ENCODE measurements at places on chromosomes 7 and 10.
A peak's percentile ranks its signal among the peaks of the same experiment; 100 is the strongest.

DNA sequence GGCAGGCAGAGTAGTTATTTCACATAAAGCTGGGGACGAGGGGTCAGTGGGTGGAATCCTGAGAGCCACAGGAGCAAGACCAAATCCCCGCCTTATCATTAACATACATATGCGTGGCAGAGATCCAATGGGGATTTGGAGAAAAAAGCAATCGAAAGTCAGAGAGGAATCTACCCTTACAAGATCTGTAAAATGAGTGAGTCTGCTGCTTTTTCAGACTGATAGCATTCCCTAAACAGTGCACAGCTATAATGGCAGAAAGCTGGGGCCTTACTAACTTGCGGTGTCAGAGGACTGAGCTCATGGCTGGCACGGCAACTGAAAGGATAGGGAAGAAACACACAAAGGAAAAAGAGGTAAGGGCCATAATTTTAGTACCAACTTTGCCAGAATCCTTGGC lies 25.0 kb downstream of the GPR22 start:
- DNase-seq: peak; percentile 33

- DNase-seq: no peak
These were observed 22.3 kb downstream of the MCM10 start for GRCh38 chr10:13183625-13184024.

- DNase-seq: no peak
These were observed 3.8 kb downstream of the KMT2E start for GRCh38 chr7:105017657-105018365.

GRCh38 chr7:24917510-24918239 lies 62.3 kb downstream of the OSBPL3 start:
- no peak for DNase-seq

GRCh38 chr10:87775766-87776165 lies 42.3 kb downstream of the ATAD1 start:
- no peak for DNase-seq

DNA sequence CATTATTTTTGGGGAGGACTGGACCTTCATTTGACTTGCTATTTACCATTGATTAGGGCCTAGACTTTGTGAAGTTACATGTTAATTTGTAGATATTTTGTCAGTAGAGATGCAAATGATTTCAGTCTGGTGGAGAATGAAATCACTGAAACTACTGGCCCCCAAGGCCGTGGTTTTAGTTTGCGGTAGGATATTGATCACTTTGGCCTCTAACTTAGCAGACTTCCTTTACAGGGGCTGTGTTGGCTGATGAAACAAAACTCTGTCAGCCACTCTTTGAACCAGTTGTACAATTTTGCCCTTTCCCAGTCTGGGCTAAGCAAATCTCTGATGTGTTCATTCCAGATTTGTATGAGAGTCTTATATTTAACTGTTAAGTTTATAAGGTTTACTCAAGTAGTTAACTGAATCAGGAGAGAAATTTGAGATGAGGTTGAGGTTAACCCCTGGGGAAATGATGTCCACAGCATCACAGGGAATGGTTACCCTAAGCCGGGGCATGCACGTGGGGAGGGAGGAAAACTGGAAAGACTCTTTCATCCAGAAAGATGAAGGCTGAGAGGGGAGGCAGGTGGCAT lies 105.7 kb upstream of the INSIG1 start:
- DNase-seq: no peak

- no peak for DNase-seq
These were observed 476.6 kb downstream of the GATA3 start for GRCh38 chr10:8531116-8531515.

GRCh38 chr10:106338486-106338885 lies 826.0 kb downstream of the SORCS1 start:
- no peak for DNase-seq

DNA sequence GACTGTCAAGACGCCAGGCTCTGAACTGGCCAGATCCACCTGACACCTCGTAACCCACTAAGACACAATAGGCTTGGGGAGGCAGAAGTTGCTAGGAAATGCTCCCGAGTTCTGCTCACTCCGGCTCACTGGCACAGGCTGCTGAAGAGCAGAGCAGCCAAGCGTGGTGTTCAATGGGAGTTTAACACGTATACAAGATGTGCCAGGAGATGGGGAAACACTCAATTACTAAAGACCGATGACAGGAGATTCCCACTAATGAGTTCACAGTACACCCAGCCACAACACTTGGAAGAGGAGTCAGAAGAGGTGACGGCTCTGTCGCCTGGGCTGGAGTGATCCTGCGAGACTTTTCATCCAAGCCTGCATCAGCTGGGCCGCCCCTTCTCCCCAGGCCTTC lies 303.4 kb downstream of the GFRA1 start:
- no peak for DNase-seq

- peak; percentile 44 for DNase-seq
These were observed 53.4 kb downstream of the TMEM209 start for GRCh38 chr7:130151591-130152492.

GRCh38 chr7:130369110-130369711 lies 11.1 kb upstream of the CPA1 start:
- DNase-seq: no peak

GRCh38 chr7:140039896-140040295 lies 22.9 kb downstream of the PARP12 start:
- DNase-seq: no peak

GRCh38 chr7:33831389-33832141 lies 73.8 kb upstream of the BMPER start:
- no peak for DNase-seq

- no peak for DNase-seq
These were observed 47.5 kb downstream of the FAM53B start for GRCh38 chr10:124696446-124697392.

GRCh38 chr10:83691791-83692596 lies 447.3 kb upstream of the GHITM start:
- no peak for DNase-seq

GRCh38 chr10:1658658-1659057 lies 78.7 kb downstream of the ADARB2 start:
- DNase-seq: no peak

DNA sequence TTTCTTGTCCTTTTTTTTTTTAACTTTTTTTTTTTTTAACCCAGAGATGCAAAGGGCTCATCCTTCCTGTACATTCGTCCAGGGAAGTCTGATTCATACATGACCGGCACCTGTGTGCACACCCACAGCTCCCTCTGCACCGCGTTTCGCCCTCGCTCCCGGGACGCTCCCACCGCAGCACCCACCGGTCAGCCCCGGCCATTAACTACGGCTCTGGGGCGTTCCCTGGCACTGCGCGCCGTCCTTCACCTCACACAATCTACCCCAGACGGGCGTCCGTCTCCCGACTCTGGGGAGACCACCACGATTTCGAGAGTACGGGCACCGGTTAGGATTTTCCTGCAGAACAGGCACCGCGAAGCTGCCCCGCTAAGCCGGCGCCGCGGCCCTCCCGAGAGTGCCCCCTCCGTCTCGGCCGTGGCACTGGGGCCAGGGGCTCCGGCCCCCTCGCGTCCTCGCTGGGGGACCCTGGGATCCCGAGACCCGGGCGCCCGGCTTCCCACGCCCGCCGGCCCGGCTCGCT lies 452 bp downstream of the ATE1 start:
- peak; percentile 73 for DNase-seq

DNA sequence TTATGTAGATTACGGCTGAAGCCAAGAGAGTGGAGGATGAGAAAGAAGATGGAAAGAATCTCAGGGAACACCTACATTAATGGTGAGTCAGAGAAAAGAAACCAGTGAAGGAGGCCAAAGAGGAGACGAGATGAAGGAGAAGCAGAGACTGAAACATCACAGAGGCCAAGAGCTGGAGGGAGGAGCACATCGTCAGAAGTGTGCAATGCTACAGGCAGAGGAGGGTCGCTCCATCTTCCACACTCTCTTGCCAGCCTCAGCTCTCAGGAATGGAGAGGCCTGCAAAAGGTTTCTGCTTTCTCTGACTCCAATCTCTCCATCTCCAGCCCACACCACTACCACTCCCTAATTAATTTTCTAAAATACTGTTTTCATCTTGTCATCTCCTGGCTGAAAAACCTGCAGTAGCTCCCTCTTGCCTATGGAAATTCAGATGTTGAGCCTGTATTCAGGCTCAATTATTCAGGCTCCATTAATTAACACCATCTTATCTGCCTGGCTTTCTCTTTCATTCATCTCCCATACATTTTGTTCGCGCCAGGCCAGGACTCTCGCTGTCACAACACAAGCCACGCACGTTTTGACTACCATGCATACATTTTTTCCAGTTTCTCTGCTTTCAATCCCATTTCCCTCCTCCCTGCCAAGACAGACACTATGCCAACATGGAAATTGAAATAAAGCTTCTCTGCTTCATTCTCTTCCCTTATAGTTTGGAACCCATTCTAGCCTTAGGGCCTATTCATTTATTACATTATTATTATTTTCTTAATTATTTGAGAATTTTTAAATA lies 165.8 kb downstream of the INHBA start:
- no peak for DNase-seq

DNA sequence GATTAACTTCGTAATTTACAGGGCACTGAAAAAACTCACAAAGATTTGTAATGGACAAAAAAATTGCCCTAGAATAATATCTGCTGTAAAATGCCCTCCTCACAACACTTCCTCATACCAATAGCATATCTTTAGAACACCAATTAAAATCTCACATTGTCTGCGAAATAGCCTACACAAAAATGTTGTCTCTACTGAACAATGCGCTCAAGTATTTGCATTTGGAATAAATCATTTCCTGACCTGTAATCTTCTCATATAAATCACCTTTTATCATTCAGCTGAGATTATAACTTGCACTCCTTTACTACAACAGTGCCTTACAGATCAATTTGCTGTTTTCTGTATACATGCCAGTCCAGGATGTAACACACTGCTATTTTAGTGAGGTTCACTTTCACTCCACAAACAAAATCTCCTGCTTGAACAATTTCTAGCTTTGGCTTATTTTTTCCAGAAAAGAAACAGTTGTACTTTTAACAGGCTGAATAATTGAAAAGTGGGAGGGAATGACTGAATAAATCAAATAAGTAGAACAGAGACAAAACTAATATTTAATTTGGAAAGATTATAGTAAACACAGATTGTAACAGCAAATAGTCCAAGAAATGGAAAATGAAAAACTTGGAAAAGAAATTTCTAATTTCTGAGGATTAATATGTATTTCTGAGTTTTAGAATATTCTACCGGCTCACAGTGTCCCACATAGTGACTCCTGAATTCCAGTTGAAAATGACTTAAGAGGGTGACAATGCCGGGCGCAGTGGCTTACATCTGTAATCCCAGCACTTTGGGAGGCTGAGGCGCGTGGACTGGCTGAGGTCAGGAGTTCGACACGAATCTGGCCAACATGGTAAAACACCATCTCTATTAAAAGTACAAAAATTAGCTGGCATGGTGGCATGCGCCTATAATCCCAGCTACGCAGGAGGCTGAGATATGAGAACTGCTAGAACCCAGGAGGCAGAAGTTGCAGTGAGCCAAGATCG lies 30.6 kb downstream of the JMJD1C start:
- DNase-seq: no peak

DNA sequence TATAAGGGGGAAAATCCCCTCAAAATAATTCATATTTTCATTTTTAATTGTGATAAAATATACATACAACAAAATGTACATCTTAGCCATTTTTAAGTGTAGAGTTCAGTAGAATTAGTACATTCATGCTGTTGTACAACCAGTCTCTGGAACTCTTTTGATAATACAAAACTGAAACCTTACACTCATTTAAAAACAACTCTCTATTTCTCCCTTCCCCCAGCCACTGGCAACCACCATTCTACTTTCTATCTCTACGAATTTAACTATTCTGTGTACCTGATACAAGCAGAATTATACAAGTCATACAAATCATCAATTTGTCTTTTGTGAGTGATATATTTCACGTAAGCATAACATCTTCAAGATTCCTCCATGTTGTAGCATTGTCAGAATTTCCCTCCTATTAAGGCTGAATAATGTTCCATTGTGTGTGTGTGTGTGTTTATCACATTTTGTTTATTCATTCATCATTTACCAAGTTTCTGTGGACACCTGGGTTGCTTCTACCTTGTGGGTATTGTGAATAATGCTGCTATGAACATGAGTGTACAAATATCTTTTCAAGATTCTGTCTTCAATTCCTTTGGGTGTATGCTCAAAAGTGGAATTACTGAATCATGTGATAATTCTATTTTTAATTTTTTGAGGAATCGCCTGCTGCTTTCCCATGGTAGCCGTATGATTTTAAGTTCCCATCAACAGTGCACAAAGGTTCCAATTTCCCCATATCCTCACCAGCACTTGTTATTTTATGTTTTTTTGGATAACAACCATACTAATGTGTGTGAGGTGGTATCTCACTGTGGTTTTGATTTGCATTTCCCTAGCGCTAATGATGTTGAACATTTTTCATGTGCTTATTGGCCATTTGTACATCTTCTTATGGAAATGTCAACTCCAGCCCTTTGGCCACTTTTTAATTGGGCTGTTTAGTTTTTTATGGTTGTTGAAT lies 4.7 kb upstream of the EBLN1 start:
- no peak for DNase-seq

DNA sequence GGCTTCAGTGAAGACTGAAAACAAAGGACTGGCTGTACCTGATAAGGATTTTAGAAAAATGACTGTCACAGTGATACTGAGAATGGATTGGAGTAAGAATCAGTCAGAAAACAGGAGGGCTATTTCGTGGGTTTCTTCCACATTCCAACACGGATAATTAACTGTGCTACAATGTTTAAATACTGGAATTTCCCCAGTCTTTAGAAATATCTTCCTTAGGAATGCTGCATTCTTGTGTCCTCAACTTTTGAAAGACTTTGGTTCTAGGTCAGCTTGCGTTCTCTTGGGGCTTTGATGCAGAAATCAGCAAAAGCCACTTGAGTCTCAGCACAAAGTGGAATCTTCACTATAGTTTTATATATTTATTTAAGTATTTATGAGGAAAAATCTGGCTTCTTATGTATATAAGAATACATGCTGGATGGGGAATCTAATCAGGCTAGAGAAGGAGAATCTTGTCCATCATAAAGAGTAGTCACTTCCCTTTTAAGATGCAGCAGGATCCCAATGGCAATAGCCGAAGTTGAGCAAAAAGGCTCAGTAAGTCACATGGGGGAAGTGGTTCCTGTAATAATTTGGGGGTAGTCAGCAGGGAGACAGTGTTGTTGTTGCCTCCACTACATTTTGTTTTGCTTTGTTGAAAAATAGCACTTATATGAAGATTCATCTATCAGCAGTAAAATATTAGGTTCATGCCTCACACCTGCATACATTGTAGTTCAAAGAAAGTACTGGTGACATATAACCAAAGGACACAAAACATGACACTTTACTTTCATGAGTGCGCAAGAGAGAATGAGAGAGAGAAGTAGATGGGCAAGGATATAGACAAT lies 86.0 kb downstream of the CH25H start:
- no peak for DNase-seq

- DNase-seq: peak; percentile 87
These were observed 26.7 kb downstream of the MICALL2 start for GRCh38 chr7:1432411-1433082.

DNA sequence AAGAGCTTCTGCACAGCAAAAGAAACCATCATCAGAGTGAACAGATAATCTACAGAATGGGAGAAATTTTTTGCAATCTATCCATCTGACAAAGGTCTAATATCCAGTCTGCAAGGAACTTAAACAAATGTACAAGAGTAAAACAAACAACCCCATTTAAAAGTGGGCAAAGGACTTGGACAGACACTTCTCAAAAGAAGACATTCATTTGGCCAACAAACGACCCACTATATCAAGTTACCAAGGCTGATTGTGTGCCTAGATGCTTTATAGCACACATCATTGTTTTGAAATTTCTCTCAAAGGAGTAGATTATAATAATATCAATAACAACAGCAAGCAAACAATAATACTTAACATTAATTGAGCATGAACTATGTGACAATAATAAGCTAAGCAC lies 117.1 kb downstream of the TFPI2 start:
- DNase-seq: no peak

GRCh38 chr7:80563561-80564327 lies 51.9 kb upstream of the GNAT3 start:
- DNase-seq: peak; percentile 44

- DNase-seq: no peak
These were observed 443.5 kb upstream of the ETV1 start for GRCh38 chr7:14432924-14433323.
